ENCODE measurements at places on chromosomes 5 and 9.

GRCh38 chr5:68648944-68649857, 433.6 kb downstream of the PIK3R1 start:
- peak; percentile 61 for DNase-seq

GRCh38 chr9:87882627-87883026, at the start of gene SPATA31E1:
Gene SPATA31E1, plus strand, starts transcription at chr9:87882877. Its CDS starts 15 bp downstream, at chr9:87882892.
- DNase-seq, result no peak

DNA sequence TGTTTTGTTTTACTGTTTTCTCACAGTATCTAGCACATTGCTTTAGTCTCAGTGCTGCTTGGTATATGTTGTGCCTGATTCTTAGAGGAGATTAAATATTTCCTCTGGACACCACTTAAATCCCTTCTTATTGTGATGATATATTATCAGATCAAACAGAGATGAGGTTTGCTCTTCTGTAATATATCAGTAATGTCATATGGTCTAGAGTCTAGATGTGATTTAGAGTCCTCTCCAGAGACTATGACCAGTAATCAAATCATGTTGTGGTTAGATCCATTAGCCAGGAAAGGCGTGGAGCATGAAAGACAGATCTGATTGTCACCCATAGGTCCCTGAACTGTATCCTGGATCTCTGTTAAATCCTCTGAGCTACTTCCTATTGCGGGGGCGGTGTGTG, 24.4 kb downstream of the CAMK4 start:
- no peak for DNase-seq

- DNase-seq, result no peak
Measured at GRCh38 chr5:122871661-122872060, 26.2 kb downstream of the SNX24 start.

- DNase-seq, result peak; percentile 84
Measured at GRCh38 chr5:78638423-78638822, 10.1 kb downstream of the LHFPL2 start.

GRCh38 chr9:78262655-78263054, 26.8 kb downstream of the CEP78 start:
- DNase-seq, result no peak

DNA sequence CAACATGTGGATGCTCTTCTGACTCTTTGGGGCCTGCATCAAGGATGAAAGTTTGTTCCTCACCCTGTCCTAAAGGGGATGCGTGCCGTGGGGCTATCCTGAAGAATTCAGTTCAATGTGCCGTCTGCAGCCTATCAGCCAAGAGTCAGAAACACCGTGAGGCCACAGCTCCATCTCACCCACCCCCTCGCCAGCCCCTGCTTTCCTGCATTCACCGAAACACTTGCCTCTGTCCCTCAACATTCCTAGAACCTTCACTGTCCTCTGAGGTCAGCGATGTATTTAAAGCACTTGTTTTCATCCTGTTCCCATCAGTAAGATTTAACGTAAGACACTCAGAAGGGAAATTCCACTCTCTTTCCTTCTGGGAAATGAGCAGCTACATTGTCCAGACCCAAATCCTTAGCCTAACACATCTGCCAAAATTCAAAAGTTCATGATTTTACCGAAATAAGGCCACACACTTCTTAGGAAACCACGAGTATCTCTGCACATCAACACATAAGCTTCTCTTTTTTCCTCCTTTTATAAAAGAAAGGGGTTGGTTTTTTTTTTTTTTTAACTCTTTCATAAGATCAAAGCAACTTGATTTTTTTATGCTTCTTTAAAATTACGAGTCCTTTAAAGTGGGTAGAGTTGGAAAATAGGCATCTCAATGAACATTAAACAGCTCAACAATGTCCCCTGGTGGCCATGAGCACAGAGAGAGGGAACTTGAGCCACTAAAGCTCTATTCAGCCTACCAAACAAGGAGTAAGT, 100.7 kb downstream of the SUSD1 start:
- DNase-seq, result peak; percentile 92

DNA sequence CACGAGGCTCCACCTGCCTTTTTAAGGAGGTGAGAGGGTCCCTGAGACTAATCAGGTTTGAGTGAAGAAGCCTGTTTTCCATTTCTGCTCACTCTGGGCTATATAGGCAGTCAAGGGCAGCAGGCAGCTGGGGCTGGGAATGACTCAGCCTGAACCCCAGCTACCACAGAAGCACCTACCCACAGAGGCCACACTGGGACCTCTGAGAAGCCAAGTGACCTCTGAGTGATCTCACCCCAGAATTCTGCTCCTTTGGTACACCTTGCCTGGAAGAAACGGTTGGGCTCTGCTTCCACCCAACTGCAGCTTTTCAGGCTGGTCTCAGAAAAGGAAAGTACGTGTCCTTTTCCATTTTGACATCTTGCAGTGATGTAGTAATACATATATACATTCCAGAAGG, 6.8 kb downstream of the FAM219A start:
- DNase-seq, result no peak

DNA sequence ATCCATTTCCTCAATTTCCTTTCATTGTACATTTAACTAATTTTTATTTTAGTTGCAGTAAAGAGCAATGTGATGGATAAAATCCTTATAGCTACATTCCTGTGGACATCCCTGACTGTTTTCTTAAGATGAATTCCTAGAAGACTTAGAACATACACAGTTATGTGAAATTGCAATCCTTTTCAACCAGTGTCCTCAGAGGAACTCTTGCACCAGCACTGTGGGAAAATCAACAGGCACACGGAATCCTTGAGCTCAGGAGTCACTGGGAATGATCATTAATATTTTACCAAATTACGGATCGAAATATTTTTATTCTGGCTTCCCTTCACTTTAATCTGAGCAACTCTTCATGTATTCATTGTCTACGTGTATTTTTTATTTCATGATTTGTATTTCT, 901.9 kb upstream of the WWC1 start:
- no peak for DNase-seq

- no peak for DNase-seq
Measured at GRCh38 chr5:117249086-117249815, 674.6 kb upstream of the SEMA6A start.

DNA sequence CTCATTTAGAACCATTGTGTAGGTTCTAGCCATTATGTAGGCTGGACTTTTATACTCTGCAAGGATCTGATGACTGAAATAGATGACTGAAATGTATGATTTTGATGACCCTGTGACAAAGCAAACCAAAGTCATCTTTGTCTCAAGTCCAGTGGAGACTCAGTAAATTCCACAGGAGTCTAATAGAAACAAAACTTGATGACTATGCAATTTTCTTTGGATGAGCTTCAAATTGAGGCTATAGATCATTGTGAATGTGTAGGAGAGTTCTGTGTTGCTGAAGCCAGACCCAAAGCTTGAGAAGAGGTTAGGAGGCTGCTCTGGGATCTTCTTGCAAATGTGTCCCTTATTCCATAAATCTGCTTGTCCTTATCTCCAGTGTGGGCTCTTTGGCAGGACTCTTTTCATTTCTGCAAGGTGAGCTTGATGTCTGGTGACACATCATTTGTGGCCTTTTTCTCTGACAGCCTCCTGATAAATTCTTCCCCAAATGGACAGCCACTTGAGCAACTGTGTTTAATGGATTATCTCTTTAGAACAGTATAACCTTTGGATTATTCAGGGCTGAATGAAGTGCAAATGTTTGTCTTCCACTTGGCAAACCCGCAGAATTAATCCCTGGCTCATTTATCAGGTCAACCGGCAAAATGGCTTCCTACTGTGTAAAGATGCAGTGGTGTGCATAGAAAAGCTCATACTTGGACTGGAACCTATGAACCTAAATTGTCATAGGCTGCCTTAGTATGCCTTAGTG, 235.1 kb upstream of the ANKH start:
- DNase-seq, result no peak

DNA sequence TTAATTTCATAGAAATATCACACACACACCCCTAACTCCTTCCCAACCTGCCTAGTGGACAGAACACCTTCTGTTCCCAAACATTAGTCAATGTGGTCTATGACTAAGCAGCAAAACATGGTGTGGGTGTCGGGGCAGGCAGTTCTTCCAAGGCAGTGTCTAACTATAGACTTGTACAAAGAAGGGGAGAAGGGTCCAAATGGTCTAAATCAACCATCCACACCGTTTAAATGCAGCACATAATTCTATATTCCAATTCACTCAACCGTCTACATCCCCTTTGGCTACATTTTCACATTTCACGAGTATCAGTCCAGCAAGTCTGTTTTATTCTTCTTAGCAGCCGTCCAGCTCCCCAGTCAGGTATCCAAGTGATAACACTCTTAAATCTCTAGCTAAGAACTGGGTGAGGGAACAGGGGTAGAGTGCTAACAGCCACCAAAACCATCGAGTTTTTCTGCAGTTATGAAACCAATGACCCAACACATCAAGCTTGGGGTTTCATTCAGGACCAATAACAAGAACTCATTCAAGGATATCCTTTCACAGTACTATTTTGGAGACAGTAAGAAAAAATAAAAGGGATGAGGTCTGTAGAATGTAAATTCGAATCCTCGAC, 3.3 kb downstream of the ZNF608 start:
- peak; percentile 78 for DNase-seq

- no peak for DNase-seq
Measured at GRCh38 chr5:38673671-38674071, 117.2 kb upstream of the LIFR start.

DNA sequence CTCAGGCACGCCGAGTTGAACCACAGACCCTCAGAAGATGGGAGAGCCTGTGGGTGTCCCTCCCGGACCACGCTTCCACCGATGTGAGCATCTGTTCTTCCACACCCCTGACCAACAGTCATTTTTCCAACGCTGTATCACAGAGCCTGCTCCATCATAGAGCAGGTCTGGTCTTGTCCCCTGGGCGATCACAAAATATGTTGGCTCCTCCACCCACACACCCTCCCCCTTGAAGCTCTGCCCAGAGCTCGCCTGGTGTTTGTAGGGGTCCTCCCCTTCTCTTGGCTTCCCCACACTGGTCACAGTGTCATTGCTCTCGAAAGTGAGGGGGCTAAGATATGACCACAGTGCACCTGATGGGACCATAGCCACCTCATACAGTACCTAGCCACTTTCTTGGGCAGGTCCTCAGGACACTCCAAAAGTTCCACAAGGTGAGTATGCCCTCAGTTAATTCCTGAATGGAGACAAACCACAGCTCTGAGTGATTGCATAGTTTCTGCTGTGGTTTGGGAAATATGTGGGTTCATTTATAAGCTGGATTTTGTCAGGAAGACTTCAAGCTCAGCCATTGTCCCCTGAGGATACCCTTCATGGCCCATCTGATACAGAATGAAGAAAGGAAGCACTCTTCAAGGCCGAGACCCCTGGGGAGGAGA, 3.5 kb upstream of the ZNF618 start:
- DNase-seq, result no peak

GRCh38 chr5:180142824-180143610, 66.0 kb downstream of the RASGEF1C start:
- no peak for DNase-seq

- no peak for DNase-seq
Measured at GRCh38 chr5:34571677-34572041, 84.5 kb upstream of the RAI14 start.

GRCh38 chr5:11692636-11693035, 211.6 kb downstream of the CTNND2 start:
- DNase-seq, result no peak

- no peak for DNase-seq
Measured at GRCh38 chr5:159752622-159753275, 163.5 kb upstream of the ADRA1B start.

DNA sequence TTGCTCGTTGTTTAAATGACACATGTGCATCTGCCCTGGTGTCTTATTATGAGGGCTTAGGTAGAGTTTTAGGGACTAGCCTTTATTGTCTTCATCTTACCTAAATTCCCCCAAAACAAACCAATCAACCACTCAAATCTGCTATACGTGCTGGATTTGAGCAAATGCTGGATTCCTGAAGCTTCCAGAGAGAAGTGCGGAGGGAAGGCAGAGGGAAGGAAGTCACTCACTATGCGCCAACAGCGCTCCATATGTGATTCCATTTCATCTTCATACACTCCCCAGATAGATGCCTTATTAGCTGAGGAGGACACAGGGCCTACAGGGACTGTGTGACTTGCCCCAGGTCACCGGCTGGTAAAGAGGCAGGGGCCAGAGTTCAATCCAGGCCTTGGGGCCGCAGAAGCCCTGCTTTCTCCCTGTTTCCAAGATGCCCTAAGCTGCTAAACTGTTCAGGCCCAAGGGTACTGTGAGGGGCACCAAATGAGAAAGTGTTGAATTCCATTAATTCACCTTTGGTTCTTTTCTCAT, 63.5 kb downstream of the OTULIN start:
- no peak for DNase-seq

DNA sequence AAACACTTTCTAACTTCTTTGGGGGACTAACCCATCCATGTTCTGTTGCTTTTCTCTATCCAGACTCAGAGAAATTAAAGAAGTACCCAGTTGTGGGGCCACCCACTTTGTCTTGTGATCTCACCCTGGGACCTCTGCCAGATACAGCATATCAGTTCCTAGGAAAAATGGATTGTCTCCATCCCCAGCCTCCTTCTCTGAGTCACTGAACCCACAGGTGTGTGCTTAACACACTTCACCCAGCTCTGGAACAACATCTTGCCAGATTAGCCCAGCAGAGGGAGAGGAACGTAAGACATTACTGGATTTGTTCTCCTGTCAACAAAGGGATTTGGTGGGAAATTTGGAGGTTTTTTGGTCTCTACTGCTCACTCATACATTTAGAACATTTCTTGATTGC, 19.2 kb downstream of the FAM240B start:
- no peak for DNase-seq

DNA sequence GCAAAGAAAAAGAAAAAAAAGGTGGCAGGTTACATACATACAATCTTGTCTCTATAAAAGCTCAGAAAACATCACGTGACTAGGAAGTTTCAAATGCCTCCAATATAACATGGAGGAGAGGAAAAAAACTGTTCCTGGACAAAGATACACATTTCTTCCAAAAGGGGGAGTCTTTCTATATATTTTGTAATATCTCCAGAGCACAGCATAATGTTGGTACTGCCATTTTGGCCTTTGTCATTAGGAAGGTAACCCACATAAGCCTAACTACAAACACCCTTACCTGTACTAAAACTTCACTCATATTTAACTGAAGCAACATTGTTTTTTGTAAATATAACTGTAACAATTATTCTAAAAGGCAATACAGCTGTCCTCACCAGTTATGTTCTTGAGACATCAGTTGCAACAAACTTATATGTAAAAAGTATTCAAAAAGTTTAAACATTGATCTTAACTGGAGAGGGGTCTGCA, 1.2 kb upstream of the BTF3 start:
- DNase-seq, result peak; percentile 68

- no peak for DNase-seq
Measured at GRCh38 chr5:157072508-157072907, 13.6 kb upstream of the HAVCR1 start.

- DNase-seq, result peak; percentile 41
Measured at GRCh38 chr5:139863855-139864558, 68.4 kb downstream of the PSD2 start.

DNA sequence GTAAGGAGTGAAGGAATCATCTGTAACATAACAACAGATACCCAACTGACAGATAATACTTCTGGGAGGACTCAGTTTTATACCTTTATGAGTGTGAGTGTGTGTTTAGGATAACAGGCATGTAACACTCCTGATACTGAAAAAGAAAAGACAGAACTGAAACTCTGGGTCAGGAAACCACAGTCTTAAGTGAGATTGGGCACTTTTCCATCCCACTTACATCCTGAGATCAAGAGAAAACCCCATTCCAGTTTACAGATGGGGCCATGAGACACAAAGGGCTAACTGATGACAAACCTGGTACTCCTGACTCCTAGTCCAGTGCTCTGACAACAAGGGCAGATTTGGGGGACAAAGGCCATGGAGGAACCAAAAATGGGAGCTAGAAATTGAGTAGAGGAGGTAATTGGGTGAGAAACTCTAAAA, 18.0 kb downstream of the IL5 start:
- DNase-seq, result no peak

All from HT-29 (cell line).